ENCODE measurements at places on chromosomes 3 and 15.

DNA sequence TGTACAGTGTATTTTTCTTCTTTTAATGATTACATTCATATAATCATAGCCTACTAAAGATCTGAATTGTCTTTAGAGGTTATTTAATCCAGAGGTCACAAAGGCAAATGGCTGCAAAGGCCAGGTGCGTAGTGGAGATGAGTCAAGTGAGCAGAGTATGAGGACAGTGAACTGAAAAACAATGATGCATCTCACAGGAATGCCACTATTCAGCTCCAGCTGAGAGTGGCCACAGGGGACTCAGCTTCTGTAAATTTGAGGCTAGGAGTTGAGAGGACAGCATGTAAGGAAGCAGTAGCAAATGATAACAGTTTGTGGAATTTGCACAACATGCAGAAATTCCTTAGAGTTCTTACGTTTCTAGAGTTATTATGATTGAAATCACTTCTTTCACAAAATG lies 50.4 kb downstream of the COL6A5 start:
- DNase-seq = no peak

GRCh38 chr15:62858343-62858742 lies 184.2 kb upstream of the TPM1 start:
- DNase-seq = no peak

DNA sequence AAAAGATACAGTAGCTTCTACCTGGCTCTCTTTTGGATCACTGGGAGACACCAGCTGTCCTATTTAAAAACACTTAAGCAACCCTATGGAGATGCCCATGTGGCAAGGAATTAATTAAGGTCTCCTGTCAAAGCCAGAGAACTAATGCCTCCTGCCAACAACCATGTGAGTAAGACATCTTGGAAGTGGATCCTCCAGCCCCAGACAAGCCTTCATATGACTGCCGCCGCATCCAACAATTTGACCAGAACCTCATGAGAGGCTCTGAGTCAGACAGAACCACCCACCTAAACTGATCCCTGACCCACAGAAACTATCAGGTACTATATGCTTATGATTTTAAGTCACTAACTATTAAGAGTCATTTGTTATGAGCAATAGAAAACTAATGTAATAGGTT lies 22.3 kb downstream of the IFT80 start:
- no peak for DNase-seq

DNA sequence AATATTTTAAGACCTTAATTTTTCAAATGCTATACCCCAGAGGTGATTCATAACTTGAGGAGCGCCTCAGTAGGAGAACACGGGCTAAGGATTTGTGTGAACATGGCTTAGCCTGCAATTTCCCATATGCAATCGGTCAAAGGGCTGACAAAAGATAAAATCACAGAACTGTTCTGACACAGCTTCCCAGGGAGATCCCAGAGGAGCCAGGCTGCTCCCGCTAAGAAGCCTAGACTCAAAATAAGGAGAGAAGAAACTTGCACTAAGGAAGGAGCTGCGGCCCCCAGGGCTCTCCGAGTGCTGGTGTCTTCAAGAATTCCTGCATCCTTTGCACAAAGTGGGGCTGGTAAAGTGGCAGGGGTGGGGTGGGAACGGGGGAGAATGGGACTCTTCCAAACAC lies 106.3 kb upstream of the DLG1 start:
- DNase-seq = no peak

All from stimulated activated CD4-positive, alpha-beta T cell treated with anti-CD3 and anti-CD28 coated beads, TNF-alpha, amount 100 ng/mL, for 1 hour (primary cell).